ENCODE measurements at places on chromosomes 6 and 20.

GRCh38 chr6:71967436-71967835, 81.1 kb downstream of the RIMS1 start:
- no peak for DNase-seq

DNA sequence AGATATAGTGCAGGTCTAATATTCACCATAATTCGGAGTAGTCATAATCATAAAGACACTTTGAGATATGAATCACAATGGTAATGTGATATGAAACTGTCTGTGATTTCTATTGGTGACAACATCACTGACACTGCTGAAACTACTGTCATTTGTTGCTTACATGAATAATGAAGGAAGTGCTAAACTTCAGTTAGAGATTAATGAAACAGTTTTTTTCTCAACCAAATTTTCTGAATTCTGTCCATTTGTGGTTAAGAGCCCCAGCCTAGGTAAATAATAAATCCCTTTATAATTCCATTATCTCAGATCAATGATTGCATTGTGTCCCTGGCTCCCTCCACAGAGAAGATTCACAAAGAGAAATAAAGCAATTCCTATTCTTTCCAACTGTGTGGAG, 122.6 kb downstream of the HIVEP2 start:
- DNase-seq: no peak

DNA sequence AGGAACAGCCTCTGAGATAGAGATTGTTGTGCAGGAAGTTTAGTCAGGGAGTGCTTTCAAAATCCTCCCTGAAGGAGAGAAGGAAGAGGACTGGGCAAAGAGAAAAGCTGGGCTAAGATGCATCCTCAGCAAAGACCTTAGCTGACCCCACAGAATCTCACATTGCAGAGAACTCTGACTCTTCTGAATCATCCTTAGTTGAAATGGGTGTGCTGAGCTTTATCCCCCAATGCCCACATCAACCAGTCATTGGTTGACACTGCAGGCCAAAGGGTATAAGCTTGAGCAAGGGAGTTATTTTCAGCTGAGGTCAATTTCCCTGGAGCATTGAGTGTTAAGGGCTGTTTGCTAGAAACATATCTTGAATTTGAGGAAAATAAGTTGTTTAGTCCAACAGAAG, 732.2 kb downstream of the CBLN4 start:
- DNase-seq: no peak

GRCh38 chr6:66556936-66557335, 849.9 kb upstream of the EYS start:
- no peak for DNase-seq

GRCh38 chr6:107132330-107132954, 17.1 kb upstream of the BEND3 start:
- DNase-seq: no peak

DNA sequence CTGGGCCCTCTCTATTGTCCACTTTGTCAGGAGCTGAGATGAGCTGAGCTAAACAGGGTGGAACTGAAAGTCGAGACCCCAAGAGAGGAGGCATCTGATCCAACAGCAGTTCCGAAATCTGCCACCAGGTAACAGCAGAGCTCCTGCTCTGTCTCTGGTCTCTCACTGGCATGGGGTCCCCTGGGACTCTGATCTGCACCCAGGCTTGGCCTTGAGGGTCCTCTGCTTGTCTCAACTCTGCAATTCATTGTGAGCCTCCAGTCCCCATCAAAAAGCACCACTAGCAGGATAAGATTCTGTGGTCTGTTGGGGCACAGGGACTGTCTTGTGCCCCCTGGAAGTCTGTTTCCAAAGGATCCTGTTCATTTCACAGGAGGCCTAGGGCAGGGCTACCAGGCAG, 62.5 kb upstream of the TOP1 start:
- no peak for DNase-seq

DNA sequence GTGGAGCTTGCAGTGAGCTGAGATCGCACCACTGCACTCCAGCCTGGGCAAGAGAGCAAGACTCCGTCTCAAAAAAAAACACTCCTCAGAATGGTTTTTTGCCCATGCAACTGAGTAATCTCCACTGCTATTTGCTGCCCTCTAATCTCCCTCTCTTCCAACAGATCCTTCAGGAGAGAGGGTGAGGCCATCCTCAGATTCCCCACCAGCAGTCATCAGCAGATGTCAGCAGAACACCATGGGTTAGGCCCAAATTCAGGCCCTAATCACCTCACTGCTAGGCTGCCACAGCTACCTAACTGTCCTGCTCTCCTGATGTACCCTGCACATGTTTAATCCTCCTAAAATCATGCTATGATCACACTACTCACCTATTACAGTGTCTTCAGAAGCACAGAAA, 63.2 kb upstream of the BEND6 start:
- DNase-seq: no peak

GRCh38 chr6:29510202-29510601, 22.4 kb upstream of the MAS1L start:
- DNase-seq: no peak

GRCh38 chr6:128882991-128883611, at the start of gene LAMA2:
LAMA2 (plus strand) TSS chr6:128883138; CDS start chr6:128883246, 108 bp downstream.
- DNase-seq: peak; percentile 79

GRCh38 chr6:43736211-43736786, 33.7 kb upstream of the VEGFA start:
- DNase-seq: no peak

DNA sequence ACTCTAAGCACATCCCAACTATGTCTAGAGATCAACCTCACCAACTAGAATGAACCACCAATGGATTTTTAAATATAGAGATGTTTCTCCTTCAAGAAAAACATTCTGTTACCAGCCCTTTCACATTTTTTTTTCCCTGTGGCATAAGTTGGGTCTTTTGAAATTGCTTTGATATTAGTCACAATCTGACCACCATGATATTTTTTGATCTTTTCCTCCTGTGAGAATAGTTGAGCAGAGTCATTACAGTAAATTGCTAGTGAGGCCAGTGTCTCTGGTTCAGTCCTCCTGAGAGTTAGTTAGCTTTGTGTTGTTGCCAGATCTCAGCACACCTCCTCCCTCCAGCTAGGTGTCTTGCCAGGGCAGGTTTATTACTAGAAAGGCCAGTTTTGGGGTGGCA, 79.7 kb upstream of the MYLIP start:
- no peak for DNase-seq

GRCh38 chr6:20709451-20709850, 175.2 kb downstream of the CDKAL1 start:
- DNase-seq: no peak

DNA sequence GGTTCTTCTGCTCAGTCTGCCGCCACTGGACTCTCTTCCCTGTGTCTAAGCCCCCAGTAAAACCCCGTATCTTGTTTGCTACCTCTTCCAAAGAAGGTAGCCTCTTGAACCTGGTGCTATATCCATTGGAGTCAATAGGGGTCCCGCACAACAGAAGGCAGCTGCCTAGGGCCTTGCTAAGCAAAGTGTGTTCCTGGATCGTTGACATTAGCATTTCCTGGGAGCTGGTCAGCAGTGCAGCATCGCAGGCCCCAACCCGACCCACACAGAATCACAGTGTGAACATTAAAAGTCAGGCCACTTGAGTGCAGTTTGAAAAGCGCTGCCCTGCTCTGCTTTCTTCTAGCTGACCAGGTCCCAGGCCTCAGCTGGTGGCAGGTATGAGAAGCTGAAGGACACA, 2.9 kb downstream of the ADA start:
- DNase-seq: no peak

DNA sequence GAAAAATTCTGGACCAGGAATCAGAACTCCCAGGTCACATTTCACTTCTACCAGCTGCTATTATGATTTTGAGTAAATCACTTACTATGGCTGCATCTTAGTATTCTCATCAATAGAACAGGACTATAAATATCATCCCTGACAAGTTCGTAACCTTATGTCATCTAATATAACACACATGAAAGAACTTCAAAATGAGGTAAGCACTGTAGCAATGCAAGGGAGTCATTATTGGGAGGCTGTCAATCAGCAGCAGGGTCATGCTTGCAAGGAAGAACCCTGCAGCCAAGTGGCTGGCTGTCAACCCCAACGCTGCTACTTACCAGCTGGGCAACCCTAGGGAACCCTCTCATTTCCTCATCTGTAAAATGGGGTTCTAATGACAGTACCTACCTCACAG, 123.3 kb upstream of the B3GAT2 start:
- no peak for DNase-seq

- no peak for DNase-seq
These were observed 1.3 kb upstream of the VNN1 start for GRCh38 chr6:132715204-132715603.

DNA sequence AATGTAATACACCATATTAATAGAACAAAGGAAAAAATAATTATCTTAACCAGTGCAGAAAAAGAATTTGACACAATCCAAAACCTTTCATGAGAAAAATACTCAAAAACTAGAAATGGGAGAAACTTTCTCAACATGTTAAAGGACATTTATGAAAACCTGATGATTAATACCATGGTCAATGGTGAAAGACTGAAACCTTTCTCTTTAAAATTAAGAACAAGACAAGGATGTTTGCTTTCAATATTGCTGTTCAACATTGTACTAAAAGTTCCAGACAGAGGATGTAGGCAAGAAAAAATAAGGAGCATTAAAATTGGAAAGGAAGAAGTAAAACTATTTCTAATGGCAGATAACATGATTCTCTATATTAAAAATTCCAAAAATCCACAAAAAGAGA, 981.3 kb upstream of the FLRT3 start:
- DNase-seq: no peak

DNA sequence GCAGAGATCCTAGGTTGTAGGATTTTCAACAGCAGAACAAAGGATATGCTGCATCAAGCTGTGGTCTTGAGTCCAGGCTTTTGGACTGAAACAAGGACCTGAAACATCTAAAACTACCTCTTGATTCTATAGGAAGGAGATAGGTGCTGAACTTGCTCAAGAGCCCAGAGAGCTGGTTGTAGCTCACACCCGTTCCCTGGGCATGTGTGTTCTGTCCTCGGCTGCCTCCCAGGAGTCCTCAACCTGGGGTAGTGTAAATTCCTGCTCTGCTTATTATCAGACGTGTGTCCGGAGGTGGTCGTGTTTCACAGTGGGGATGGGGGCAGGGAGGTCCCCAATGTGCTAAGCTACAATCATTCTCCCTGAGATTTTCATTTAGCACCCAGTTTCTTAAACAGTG, 4.8 kb downstream of the NOP56 start:
- DNase-seq: no peak

DNA sequence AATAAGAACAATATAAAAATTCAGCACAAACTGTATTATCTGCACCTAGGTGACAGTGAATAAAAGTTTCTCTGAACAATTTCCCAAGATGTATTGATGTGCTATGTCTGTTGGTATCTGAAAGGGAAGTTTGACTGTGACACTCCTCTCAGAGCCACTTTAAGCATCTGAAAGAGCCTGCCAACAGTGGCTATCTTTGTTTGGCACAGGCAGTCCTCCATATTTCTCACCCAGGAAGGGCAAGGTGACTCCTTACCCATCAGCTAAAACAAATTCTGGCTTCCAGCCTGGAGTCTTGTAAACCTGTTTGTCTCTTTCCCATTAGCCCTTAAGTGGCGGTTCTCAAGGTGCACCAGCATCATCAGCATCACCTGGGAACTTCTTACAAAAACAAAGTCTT, 122.4 kb upstream of the VGLL2 start:
- DNase-seq: no peak

DNA sequence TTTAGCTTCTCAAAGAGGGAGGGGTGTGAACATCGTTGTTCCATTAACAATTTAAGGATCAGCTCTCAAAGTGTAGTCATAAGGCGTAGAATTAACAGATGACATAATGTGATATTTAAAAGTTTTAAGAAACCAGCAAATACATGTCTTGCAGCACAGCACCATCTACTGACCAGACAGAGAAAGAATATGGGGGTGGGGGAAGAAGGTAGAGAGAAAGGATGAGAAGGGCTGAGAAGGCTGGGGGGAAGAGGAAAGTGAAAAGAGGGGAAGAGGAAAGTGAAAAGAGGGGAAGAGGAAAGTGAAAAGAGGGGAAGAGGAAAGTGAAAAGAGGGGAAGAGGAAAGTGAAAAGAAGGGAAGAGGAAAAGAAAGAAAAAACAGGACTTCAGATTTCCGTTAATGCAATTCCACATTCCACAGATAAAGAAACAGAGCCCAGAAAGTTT, 80.9 kb downstream of the HAO1 start:
- DNase-seq: no peak

- no peak for DNase-seq
These were observed 56.9 kb downstream of the JPH2 start for GRCh38 chr20:44129911-44130718.

- DNase-seq: no peak
These were observed 108.5 kb downstream of the MAN1A1 start for GRCh38 chr6:119241111-119241465.

DNA sequence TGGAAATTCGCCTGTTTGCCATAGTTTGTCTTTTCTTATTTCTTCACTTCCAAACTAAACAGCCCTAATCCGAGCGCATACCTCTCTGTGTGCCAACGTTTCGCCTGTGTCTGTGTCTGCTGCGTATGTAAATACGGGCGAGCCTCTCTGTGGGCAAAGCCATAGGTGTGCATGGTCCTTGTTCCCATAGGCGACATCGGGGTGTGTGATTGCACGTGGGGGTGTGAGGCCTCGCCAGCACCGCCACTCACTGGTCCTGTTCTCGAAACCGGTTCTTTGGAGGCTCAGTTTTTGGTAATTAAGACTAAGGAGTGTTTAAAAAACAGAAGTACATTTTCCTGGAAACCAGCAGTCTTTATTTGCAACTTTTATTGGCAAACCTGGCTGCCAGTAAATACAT, 6.0 kb upstream of the FOXC1 start:
- no peak for DNase-seq

- DNase-seq: no peak
These were observed 10.2 kb downstream of the SOD2 start for GRCh38 chr6:159682810-159683209.

- no peak for DNase-seq
These were observed 4.0 kb downstream of the MAP3K5 start for GRCh38 chr6:136788069-136788902.

GRCh38 chr6:112911959-112912358, 564.8 kb downstream of the RFPL4B start:
- no peak for DNase-seq

DNA sequence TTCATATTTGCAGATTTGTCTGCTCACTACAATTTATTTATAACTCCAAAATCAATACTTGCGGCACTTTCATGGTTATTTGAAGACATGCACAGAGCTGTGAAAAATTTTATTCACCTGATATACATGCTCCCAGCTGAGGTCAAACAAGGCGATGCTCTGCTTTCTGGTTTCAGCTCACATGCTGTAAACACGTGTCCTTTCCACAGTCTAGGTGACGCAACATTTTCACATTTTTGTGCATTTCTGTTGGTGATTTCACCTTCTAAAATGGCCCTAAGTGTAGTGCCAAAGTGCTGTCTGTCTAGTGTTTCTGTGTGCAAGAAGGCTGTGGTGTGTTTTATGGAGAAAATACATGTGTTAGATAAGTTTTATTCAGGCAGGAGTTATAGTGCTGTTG, 650.5 kb downstream of the RNF144B start:
- no peak for DNase-seq

DNA sequence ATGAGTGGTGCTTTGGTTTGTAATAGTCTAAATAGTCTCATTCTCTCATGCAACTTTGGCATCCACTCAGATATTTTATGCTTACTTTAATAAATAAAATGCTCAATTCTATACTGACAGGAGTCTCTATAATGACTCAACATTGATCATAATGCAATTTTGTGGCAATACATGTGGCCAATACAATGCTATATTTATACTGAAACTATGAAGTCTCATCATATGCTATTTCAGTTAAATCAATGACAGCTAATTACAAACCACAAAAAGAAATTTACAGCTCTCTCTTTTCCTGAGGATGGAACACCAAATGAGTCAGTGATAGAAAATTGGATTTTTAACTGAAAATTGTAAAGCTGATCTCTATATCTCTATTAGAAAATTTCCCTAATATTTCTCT, 77.1 kb downstream of the WASF1 start:
- no peak for DNase-seq

Data from anterior cingulate cortex (tissue), 58 donors.